Non-pigmented ciliary epithelial cell (primary cell): ENCODE measurements at places on chromosomes 6 and 20.

DNA sequence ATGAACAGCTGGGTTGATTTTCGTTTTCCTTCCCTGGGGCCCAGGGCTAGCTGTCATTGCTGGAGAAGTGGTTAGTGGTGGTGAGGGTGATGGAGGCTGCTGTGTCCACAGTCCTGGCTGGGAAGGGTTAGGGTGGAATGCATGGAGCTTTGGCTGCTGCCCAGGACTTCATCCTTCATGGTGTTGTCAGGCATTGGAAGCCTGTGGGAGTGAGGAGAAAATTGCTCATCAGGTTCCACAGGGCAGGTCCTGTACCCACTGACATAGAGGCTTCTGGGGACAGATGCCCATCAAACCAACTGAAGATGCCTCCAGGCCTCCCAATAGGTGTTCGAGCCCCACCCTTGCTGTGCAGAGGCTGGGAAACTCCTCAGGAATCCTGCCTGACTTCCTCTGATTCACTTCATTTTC is 262.4 kb upstream of the SUPT3H start:
- DNase-seq: no peak

GRCh38 chr6:81215092-81215432 is 537.4 kb downstream of the TENT5A start:
- DNase-seq: no peak

DNA sequence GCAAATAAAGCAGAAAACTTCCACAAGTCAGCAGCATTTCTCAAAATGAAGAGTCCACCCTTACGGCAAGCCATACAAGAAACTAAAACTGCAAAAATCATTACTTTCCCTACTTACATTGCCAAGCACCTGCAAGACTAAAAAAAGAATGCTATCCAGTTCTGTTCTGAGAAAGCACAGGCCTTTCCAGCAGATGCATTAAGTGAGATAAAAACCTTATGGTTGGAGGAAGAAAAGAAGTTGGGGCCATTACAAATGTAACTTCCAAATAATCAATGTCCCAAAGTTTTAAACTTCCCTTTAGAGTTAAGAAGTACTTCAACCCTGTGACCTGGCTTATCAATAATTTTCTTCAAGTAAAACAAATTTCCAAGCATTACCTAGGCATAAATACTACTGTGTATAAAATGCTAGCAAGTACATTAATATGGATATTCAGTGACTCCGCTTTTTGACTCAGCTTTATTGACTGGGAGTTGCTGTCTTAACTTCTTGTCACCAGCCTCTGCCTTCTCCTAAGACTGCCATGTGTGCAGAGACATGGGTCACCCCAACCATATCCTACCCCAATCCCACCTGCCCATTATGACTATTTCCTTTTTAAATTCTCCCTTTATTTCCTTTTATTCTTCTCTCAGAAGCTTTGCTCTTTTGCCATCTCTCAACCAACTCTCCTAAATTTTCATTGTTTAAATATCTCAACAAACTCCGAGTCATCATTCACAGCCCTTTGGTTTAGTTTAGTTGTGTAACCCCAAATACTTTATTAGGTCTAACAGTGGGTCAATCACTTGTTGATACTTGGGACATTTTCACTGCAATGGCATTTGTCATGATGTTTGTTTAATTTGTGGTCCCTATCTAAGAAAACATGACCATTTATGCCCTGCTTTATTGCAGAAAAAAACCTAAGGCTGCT is 49.7 kb downstream of the SLC22A23 start:
- DNase-seq: no peak

- DNase-seq: no peak
Measured at GRCh38 chr20:34475979-34476736, 40.1 kb upstream of the DYNLRB1 start.

- DNase-seq: no peak
Measured at GRCh38 chr6:108951351-108951953, 103.2 kb downstream of the ARMC2 start.

GRCh38 chr6:90025523-90026061 is 131.3 kb downstream of the GJA10 start:
- DNase-seq: peak; percentile 73
